Renal pelvis (tissue), 12 donors: ENCODE measurements at places on chromosomes 3 and 15.

DNA sequence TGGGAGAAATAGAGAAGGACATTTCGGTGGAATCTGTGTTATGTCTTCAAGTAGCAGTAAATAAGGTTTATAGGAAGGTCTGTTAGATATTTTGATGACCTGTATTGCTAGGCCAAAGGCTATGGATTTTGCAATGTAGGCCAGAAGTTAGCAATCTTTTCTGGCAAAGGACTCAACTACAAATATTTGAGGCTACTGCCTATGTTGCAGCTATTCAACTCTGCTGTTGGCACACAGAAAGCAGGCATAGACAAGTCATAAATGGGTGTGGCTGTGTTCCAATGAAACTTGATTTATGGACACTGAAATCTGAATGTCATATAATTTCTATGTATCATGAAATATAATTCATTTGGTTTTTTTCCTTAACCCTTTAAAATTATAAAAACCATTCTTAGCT is 438.7 kb upstream of the C2CD4B start:
- DNase-seq, result no peak

DNA sequence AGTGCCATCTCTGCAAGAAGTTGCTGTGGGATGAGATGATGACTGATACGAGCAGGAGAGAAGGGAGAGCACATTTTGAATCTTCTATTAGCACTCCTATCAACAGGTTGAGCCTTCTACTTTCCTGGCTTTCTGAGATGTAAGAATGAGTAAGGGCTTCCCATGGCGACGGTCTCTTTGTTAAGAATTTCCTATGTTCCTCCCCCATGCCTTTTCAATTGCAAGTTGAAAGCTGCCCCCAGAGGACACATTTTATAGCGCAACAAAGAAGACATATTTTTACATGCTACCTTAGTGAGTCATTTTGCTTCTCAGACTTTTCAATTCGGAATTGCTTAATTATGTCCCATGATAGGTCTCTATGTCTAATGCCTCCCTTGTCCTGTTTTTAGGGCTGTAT is 71.3 kb upstream of the LRTM1 start:
- DNase-seq, result no peak

- DNase-seq, result no peak
Measured at GRCh38 chr15:65906396-65906795, 37.1 kb downstream of the RAB11A start.

DNA sequence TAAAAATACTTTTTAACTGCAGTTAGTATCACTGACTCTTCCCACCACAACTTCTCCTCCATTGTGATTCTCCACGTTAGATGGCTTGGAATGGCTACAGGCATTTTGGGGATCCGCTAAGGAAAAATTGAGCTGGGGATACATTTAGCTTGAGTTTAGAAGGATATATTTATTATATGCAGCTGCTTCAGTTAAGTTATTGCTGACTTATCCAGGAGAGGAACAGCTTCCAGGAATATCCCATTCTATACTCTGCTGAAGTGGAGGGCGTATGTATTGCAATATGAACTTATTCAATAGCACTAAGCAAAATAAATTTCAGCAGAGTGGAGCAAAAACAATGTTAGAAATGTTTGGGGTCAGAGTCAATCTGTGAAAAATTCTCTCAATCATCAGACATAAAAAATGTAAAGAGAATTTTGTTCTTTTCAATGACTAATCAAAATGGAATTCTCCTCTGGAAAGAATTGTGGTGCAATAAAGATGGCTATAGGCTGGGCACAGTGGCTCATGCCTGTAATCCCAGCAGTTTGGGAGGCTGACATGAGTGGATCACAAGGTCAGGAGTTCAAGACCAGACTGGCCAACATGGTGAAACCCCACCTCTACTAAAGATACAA is 84.7 kb downstream of the NCEH1 start:
- DNase-seq, result no peak

DNA sequence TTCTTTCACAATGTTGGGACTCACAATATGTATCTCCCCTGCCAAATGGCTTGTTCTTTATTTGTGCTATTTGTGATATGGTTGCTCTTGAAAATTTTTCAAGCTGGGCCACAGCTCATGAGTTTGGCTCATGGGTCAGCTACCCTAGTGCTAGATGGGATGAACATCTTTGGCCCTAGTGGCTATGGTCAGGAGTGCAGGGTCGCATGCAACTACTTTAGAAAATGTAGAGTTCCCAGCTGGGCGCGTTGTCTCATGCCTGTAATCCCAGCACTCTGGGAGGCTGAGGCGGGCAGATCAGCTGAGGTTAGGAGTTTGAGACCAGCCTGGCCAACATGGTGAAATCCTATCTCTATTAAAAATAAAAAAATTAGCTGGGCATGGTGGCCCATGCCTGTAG is 55.8 kb downstream of the POLR2M start:
- DNase-seq, result no peak

DNA sequence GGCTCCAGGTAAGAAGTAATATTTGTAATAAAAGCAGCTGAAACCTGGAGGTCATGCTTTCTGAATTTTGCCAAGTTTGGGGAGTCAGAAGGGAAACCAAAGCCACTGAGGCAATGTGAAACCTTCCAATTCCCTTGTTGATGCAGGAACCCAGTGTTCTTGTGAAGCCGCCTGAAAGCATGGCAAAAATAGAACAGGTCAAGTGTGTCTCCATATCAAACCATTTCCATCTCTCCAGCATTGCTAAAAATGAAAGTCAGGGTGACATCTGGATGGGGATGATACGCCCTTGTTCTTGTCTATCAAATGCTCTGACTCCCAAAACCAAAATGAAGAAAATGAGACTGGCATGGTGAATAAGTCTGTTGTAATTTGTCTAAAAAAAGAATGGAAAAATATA is 362.5 kb downstream of the VPS13C start:
- no peak for DNase-seq

GRCh38 chr3:46848271-46849044 is 14.8 kb downstream of the MYL3 start:
- no peak for DNase-seq

- no peak for DNase-seq
Measured at GRCh38 chr3:164641071-164641470, 437.2 kb downstream of the SI start.

- DNase-seq, result no peak
Measured at GRCh38 chr15:90588427-90588826, 58.7 kb downstream of the CRTC3 start.

DNA sequence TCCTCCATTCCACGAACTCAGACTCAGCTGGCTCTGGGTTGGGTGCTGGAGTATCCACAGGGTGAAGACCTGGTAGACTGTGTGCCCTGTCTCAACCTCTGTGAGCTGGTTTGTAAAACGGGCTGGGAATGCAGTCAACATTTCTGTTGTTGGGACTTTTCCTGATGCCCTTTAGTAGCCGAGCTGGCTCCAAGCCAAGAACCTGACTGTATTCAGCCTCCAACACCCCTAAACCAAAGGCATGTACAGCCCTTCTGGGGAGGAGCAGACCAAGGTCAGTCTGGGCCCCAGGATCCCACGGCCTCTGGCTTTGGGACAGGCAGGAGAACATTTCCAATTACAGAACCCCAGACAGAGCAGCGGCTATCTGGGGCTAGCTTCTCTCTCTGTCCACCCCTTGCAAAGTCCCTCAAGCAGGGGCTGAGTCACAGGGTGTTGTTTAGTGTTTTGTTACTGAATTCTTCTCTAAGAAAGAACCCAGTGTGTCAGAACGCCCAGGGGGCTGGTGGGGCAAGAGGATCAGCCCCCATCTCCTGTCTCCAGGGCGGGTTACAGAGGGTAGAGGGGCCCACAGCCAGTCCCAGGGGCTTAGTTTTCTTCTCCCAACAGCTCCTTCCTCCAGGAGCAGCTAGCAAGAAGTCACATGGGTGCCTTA is 56.8 kb upstream of the SLC6A6 start:
- DNase-seq, result no peak

DNA sequence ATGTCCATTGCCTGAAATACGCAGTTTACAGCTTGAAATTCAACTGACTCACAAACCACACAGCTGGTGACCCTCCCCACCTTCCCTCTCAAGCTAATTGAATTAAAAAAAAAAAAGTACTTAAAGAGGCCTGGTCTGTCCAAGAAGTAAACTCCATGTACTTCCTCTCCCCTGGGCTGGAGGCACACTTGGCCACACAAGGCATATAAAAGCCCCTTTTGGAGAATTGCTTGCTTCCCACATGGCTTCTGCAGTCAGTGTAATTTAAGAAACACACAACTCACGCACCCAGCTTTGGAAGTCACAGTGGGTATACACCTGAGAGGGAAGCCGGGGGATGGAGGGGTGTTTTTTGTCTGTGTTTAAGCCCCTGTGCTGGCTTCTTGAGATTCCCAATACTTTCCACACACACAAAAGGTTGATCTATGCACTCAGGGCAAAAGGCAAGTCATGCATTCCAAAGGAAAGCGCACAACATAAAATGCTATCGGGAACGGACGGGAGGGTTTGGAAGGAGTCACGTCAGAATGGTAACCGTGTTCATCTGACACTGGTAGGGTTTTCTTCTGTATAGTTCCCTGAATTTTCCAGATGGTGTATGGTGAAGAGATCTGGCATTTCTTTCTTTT is 106.6 kb upstream of the ALDH1A3 start:
- no peak for DNase-seq

- DNase-seq, result no peak
Measured at GRCh38 chr3:112925969-112926368, 48.9 kb downstream of the CD200R1 start.

DNA sequence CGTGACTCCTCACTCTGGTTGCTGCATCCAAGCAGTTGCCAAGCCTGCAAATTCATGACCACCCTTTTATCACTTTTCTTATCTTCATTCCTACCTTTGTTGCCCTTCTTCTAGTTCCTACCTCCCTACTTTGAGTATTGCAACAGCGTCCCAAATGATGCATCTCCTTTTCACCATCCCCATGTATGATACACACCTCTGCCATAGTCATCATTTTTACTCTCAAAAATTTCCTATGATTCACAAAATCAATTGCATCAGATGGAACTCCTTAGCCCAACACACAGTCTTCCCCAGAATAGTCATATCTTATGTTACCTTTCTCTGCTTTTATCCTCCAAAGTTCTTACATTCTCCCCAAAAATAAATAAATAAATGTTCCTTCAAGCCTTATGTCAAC is 262.6 kb downstream of the TBL1XR1 start:
- no peak for DNase-seq

DNA sequence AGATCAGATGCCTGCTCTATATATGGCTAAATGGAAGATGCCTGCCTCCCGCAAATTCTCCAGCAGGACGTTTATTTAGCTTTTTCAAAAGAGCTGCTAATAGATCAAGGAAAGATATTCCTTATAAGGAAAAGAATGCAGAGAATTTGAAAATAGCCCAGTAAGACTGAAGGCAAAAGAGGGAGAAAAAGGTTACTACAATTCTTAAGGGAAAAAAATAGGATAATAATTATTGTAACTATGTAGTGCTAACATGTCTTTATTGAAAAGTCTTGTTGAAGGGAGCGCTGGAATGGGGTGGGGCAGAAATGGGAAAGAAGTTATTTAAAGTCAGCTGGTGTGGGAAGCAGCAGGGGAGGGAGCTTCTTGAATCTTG is 2.9 kb downstream of the TPM1 start:
- no peak for DNase-seq

DNA sequence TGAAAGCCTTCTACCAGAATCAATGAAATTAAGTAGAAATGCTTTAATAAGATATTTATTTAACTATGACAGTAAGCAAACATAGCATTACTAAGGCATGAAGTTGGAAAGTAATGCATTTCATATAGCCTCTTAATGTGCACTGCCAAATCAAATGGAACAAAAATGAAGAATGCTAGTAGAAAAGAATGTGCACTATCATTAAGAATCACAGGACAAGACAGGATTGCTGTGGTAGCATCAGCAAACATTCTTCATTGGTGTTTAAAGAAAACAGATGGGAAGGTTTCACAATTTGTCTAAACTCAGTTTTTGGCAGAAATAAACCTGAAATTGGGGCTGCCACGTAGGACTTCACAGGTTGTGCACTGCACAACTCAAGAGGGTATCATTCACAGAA is 168.9 kb downstream of the CNTN3 start:
- no peak for DNase-seq

DNA sequence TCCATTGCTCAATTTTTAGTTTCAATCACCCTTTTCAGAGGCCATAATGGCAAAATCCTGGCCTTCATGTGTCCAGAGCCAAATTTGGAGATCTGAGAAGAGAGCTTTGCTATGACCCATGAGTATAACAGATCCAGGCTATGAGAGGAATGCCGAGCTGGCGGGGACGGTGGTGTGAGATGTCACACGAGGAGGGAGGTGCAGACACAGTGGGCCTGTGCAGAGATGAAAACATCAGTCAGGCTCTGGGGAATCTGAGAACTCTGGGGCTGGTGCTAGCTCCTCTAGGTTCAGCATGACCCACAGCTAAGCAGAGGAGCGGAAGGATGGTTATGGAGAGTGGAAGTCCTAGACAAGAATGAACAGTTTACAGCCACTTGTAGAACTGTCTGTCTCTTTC is 398.3 kb upstream of the ATP10A start:
- DNase-seq, result no peak

DNA sequence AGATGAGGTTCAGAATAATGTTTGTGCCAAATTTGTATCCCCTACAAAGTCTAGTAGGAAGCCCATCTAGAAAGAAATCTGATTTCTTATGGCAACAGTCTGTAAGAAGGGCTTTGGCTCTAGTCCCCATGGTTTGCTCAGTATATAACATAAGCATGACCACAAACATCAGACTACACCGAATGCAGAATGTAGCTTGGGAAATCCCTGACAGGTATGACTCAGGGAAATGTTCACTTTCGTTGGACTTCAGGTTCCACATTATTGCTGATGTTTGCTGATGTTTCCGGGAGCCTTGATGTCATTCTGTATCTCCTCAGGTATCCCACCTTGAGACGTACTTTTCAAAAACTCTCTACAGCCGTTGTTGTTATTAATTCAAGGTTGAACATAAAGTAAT is 304.4 kb upstream of the TGFBR2 start:
- no peak for DNase-seq

DNA sequence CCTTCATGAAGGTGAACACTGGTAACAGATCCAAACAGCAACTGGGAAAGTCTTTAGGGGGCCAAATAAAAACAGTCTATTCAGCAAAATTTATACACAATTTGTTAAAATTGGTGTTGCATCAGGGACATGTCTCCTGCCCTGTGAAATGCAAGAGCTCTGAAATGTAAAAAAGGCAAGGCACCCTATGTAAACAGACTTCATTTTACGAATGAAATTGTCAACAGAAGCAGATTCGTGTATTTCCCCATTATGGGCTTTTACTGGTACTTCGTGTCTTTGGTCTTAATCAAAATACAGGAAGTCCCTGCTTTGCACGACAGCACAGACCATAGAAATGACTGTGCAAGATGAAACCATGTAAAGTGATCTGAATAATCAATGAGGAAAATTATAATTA is 127.3 kb upstream of the THBS1 start:
- no peak for DNase-seq

GRCh38 chr3:45529697-45530096 is 64.9 kb upstream of the LIMD1 start:
- no peak for DNase-seq

DNA sequence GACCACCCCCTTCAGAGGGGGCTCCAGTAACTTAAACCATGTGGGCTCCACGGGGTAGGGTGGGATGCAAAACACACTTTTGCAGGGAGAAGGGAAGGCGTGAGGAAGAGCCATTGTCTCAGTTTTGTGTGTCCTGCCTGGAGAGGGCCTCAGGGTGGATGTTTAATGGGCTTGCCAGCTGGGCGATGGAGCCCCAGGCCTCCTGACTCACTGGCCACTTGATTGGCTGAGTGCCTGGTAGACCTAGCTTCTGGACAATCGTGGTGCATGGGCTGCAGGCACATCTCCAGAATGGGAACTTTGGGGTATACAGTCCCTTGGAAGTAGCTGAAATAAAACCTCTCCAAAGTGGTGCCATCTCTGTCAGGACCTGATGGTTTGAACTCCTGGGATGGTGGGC is 118.3 kb upstream of the MRPS22 start:
- no peak for DNase-seq
